ENCODE measurements at places on chromosomes 16 and 17.

DNA sequence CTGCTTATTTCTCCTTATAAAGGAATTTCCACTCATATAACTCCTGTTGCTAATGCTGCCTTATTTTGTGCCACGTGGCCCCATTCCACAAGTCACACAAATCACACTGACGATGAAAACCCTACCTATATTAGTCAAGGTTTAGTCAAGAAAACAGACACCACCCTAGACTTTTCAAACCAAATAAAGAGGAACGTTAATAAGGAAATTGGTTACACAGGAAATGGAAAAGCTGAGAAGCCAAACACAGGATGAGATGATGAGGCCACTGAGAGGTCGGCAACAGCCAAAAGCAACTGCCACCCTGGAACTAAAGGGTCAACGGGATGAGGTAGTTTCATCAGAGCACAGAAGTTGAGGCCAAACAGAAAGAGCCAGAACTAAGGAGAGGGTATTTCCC lies 47.3 kb upstream of the ALOX12 start:
- DNase-seq, result no peak

GRCh38 chr16:56281249-56281805 lies 90.0 kb downstream of the GNAO1 start:
- no peak for DNase-seq

- no peak for DNase-seq
These were observed 3.8 kb downstream of the GID4 start for GRCh38 chr17:18042983-18043382.

- DNase-seq, result no peak
These were observed 1337.5 kb upstream of the CDH8 start for GRCh38 chr16:63373744-63374143.

All from cortex of kidney (tissue), 1 donor.